OCI-LY7 (cell line): ENCODE measurements at places on chromosomes 5 and 9. TPM values are rescaled to one million over a fixed set of nuclear protein-coding genes. Genes with fewer than 3 reads are reported as not detected.

The HRH2 gene
- not detected in 2 replicates for total RNA-seq

The PCDHGA5 gene
- 4.6 and 4.9 TPM in 2 replicates for total RNA-seq

The GPX8 gene
- not detected in 2 replicates for total RNA-seq

The SVEP1 gene
- total RNA-seq, result not detected in 2 replicates

The PCDHGB1 gene
- total RNA-seq, result 2.8 and 3.0 TPM in 2 replicates

The RNF180 gene
- not detected in 2 replicates for total RNA-seq

The IZUMO3 gene
- total RNA-seq, result not detected in 2 replicates

The LCN9 gene
- not detected in 2 replicates for total RNA-seq

The DBH gene
- total RNA-seq, result not detected in 2 replicates

The ZFP37 gene
- total RNA-seq, result 1.3 and 1.6 TPM in 2 replicates

The SIT1 gene
- 93.0 and 121 TPM in 2 replicates for total RNA-seq

The CCDC183 gene
- 0.44 and 0.88 TPM in 2 replicates for total RNA-seq

The C7 gene
- not detected in 2 replicates for total RNA-seq

The GAS1 gene
- not detected in 2 replicates for total RNA-seq

The ABCA2 gene
- total RNA-seq, result 8.3 and 10.6 TPM in 2 replicates

The OR13C2 gene
- total RNA-seq, result not detected in 2 replicates

The RLN2 gene
- 3.8 and 4.4 TPM in 2 replicates for total RNA-seq

The BARHL1 gene
- not detected in 2 replicates for total RNA-seq

The SMC2 gene
- 87.4 and 89.3 TPM in 2 replicates for total RNA-seq

The PCDHB12 gene
- not detected in 2 replicates for total RNA-seq

The LRSAM1 gene
- total RNA-seq, result 32.2 and 34.1 TPM in 2 replicates

The LAMC3 gene
- total RNA-seq, result 2.0 and 2.2 TPM in 2 replicates

The ALAD gene
- total RNA-seq, result 26.3 and 26.6 TPM in 2 replicates

The SPATA9 gene
- total RNA-seq, result not detected in 2 replicates

The LECT2 gene
- total RNA-seq, result not detected in 2 replicates

The CAPSL gene
- not detected in 2 replicates for total RNA-seq

The KCTD16 gene
- 0.28 and 0.32 TPM in 2 replicates for total RNA-seq

The TNFSF15 gene
- total RNA-seq, result 0.09 and 0.23 TPM in 2 replicates

The ZFP62 gene
- 69.2 and 79.1 TPM in 2 replicates for total RNA-seq

The TTC23L gene
- total RNA-seq, result 0.63 and 1.4 TPM in 2 replicates

The MEIKIN gene
- total RNA-seq, result not detected in 2 replicates

The IL31RA gene
- total RNA-seq, result not detected in 2 replicates

The CNTNAP3 gene
- total RNA-seq, result not detected in 2 replicates

The OR1J2 gene
- not detected in 2 replicates for total RNA-seq

The HSPB3 gene
- not detected in 2 replicates for total RNA-seq

The NR2F1 gene
- total RNA-seq, result not detected in 2 replicates

The ANKDD1B gene
- total RNA-seq, result not detected in 2 replicates

The NR4A3 gene
- 0.46 and 0.74 TPM in 2 replicates for total RNA-seq

The PAIP1 gene
- 44.2 and 48.0 TPM in 2 replicates for total RNA-seq

The EPB41L4A gene
- not detected in 2 replicates for total RNA-seq

The GABRA6 gene
- total RNA-seq, result not detected in 2 replicates

The WWC1 gene
- not detected in 2 replicates for total RNA-seq

The SCGB3A2 gene
- not detected in 2 replicates for total RNA-seq

The OSMR gene
- total RNA-seq, result not detected in 2 replicates

The SREK1 gene
- 89.3 and 95.1 TPM in 2 replicates for total RNA-seq

The SLC36A2 gene
- not detected in 2 replicates for total RNA-seq

The PTGR1 gene
- not detected in 2 replicates for total RNA-seq

The UNC5A gene
- total RNA-seq, result not detected in 2 replicates
